AML-193 (cell line): ENCODE measurements at places on chromosomes 2 and 18.

DNA sequence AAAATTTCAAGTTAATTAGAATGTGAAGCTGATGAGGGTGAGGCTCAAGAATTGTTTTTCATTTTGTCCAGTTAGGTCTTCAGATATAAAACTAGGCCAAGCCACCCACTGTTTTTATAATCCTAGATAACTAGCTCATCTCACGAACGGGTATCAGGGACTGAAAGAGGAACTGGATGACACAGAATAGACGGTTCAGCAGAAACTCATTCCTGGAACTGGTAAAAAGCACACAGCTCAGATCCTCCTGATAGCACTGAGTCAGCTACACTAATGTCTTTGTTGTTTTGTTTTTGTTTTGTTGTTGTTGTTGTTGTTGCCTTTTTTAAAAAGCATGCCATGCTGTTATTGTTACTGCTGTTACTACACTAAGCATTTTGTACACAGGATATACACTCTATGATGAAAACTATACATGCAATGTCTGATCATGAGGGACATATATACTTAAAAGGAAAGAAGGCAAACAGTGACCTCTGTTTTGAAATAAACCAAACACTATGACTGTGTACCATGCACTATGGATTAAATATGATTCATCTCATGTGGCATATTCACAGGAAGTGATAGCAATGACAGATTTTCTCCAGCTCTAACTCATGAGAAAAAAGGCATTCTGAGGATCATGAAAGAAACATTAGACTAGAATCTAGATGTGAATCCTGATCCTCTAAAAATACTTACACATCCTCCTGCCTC lies 437.6 kb downstream of the NCKAP5 start:
- no peak for DNase-seq

- no peak for DNase-seq
Observed at GRCh38 chr2:21781962-21782361, 658.2 kb downstream of the TDRD15 start.

DNA sequence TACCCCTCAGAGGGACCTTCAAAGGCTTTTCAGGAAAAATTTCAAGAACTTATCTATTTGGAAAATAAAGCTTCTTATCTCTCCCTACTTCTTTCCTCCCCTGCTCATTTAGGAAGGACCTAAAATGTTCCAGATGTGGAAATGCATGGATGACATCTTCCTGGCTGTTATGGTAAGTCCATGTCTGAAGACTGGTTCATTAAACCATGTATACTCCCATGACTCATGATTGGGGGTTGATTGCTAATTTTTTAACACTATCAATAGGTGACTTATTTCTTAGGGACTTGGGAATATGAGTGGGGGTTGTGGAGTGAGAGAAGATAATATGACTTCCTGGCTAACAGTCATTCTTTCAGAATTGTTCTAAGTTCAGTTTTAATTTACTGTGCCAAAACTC lies 104.0 kb upstream of the PARD3B start:
- DNase-seq, result no peak

GRCh38 chr2:11016735-11017388 lies 105.1 kb downstream of the KCNF1 start:
- no peak for DNase-seq

DNA sequence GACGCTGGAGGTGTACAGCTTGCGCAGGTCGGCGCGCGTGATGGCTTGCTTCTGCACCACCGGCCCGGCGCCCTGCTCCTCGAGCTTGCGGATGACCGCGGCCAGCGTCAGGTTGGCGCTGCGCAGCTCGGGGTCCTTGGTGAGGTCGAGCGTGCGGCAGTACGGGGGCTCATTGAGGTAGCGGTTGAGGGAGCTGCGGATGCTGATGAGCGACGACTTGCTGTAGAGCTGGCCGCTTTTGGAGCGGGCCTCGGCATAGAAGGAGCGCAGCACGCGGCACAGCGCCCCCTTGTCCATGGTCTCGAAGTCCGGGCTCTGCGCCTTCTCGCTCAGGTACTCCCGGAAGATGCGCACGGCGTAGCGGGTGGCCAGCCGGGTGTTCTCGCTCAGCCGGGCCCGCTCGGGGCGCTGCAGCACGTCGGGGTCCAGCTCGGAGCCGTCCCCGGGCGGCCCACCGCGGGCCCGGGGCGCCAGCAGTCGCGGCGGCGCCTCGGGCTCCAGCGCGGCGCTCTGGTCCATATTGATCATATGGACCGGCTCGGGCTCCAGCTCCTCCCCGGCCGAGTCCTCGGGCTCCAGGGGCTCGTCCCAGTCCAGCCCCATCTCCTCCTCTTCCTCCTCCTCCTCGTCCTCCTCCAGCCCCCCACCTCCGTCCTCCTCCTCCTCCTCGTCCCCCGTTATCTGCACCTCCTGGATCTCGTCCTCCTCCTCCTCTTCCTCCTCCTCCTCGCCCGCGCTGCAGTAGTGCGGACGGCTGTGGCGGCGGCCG lies 523 bp downstream of the KCTD1 start:
- DNase-seq, result no peak

GRCh38 chr2:197705912-197706838 lies 1.0 kb downstream of the MARS2 start:
- DNase-seq, result peak; percentile 30

DNA sequence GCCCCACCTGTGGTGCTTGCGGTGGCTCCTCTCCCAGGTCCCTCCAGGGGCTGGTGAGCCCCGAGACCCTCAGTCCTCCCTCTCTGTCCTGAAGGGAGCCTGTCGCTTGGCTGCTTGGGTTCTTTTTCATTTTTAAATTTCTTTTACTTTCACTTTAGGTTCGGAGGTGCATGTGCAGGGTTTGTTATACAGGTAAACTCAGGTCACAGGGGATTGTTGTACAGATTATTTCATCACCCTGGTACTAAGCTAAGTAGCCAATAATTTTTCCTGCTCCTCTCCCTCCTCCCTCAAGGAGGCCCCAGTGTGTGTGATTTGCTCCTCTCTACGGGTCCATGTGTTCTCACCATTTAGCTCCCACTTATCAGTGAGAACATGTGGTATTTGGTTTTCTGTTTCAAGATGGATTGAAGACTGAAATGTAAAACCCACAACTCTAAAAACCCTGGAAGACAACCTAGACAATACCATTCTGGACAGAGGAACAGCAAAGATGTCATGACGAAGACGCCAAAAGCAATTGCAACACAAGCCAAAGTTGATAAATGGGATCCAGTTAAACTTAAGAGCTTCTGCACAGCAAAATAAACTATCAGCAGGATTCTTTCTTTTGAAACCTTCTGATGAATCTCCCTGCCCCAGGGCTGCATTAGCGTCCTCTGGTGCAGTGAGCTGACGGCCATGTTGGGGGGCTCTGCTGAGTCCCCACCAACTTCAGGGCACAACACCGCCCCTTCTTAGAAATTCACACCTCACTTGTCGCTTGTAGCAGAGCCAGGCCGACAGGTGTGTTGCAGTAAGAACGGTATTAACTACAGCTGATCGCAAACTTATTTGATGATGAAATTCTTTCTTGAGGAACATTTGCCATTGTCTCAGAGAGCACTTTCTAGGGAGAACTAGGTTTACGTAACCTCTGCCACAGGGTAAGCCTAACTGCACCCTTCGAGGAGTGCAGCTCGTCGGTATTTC lies 135.3 kb downstream of the ZNF236 start:
- DNase-seq, result no peak

DNA sequence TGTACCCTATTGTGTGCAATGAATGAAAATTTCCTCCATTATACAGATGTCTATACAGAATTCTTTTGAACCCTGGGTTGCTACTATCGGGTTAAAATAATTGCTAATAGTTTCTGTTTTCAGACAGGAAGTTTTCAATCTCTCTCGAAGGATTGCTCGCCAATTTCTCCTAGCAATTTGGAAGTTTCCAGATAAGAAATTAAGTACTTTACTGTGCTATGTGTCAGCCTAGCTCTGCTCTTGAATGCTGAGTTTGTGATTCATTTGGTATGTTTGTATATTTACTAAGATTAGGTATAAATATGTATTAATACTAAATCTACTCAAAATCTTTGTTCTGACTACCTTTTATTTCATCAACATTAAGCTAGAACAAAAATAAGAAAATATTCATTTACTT lies 74.6 kb upstream of the ARL5A start:
- no peak for DNase-seq

DNA sequence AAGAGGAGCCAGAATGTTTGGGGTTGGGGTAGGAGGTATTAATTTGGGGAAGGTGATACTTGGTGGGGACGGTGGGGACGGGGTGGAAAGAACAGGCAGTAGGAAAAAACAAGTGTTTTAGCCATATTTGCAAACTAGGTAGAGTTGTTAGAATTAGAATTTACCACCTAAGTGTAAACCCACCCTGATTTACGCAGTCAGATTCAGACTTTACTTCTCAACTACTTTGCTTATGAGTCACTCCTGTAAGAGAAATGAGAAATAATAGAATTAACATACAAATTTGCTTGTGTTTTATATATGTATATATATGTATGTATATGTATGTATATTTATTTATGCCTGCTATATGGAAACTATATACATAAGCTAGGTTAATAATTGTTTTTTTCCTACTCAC lies 1168.2 kb upstream of the ZEB2 start:
- DNase-seq, result no peak

DNA sequence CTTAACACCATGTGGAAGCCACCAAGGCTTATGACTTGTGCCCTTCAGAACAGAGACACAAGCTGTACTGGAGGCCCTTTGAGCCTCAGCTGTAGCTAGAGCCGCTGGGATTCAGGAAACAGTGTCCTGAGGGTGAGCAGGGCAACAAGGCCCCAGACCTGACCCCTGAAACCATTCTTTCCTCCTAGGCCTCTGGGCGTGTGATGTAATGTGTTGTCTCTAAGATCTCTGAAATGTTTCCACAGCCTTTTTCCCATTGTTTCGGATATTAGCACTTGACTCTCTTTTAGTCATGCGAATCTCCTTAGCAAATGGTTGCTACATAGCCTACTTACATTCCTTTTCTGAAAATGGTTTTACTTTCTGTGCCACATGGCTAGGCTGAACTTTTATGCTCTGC lies 114.9 kb downstream of the CD8B2 start:
- no peak for DNase-seq

DNA sequence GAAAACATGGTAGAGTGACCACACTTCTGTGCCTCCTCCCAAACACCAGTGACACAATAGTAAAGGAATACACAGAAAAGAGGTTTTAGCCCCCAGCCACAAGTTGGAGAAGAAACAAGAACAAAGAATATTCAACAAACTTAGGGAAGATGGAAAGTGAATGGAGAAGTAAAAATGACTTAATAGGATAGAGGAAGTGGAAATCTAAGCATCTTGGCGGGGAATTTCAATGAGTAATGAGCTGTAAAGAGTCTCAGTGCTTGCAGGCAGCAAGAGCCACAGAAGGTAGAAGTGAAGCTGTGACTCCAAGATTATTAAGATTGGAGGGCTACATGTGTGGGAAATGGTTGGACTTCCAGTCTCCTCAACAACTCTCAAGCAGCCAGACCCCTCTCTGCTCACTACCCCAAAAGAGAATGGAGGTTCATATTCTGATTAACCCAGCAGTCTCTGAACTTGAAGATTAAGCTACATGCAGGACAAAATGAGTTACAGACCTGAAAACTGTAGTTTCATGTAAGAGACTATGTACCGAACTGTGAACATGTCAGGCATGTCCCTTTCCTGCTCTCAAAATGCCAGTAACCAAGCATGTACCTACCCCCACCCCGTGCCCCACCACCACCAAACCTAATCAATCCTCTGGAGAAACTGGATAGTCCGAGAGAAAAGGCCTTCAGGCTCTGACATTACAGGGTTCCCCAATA lies 16.9 kb upstream of the HNRNPLL start:
- DNase-seq, result peak; percentile 82

DNA sequence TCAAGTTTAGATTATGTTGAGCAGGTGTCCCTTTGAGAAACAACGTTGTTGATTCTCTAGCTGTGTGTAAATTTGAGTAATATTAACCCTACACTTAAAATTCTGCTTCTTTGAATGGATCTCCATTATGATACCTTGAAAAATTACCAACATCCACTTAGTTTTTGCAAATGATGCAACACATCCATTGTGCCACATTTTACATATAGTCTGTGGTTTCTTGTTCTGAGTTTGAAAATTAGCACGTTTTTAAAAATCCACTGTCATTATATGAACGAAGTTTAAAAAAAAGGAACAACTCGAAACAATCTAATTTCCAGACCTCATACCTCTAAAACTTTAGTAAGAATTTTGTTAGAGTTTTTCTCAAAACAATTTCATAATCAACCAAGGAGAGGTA lies 37.7 kb downstream of the PIK3C3 start:
- no peak for DNase-seq

GRCh38 chr2:214103276-214104001 lies 307.4 kb upstream of the VWC2L start:
- no peak for DNase-seq

- DNase-seq, result no peak
Observed at GRCh38 chr2:157182204-157182709, 75.2 kb upstream of the GALNT5 start.

DNA sequence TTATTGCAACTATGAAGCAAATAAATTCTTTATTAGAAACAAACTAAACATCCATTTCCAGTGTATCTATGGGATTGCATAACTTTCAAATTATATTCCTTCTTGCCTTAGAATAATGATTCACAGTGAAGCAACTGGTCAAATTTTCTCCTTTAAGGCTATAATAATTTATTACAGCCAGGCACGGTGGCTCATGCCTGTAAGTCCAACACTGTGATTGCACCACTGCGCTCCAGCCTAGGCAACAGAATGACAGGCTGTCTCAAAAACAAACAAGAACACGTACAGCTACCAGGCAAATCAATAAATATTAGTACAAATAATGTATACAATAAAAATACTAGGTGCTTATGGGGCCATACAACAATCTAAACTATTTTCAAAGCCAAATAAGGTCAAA lies 1416.2 kb downstream of the LRP1B start:
- DNase-seq, result no peak

DNA sequence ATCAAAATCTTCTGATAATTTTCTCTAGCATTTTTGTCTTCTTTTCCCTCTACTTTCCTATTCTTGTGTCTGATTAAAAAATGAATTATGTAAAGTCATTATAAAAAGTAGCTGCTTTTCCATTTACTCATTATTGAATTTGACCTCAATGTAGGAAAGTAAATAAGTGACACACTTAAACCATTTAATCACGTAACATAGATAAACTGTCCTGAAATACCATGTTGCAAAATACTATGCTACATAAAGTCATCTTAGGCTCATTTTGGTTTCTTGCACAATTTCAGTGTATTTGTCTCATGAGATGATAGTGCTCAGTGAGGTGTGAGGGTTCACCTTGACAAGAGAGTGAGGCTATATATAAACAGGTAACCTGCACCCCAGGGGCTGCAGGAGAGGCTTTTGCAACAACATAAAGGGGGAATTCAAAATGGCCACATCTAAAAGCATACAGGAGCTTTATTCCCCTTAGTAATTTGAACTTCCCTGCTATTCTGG lies 502.7 kb downstream of the RNF144A start:
- DNase-seq, result no peak

GRCh38 chr2:131030478-131030971 lies 62.7 kb downstream of the FAM168B start:
- no peak for DNase-seq

GRCh38 chr2:47297767-47298425 lies 105.1 kb upstream of the MSH2 start:
- no peak for DNase-seq
